Psoas muscle (tissue), 8 donors: ENCODE measurements at places on chromosomes 12 and 14.

DNA sequence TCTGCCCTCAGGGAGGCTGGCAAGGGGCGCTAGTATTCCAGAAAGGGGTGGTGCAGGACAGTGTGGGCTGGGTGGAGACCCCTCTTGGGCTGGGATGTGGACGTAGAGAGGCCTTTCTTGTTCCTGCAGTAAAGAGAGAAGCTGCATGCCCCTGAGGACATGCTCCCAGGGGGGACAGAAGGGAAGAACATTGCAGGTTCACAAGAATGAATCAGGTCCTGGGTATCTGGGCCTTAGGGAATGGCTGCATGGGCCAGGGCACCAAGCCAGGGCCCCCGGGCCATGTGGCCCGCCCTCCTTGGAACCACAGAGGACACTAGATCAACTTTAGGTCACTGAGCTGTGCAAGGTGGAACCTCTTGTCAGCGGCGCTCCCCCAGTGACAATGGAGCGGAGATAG, 51.8 kb downstream of the ZNF664 start:
- H3K4me3 ChIP-seq, result no peak overlapping the region
- H3K4me1 ChIP-seq, result peaks cover 28% of the 10 kb centered on the region
- H3K27me3 ChIP-seq, result no peaks in the 10 kb centered on the region
- H3K27ac ChIP-seq, result no peak overlapping the region

- no peaks in the 10 kb centered on the region for H3K4me1 ChIP-seq
- H3K27ac ChIP-seq, result no peak overlapping the region
- no peaks in the 10 kb centered on the region for H3K27me3 ChIP-seq
- H3K4me3 ChIP-seq, result no peak overlapping the region
- H3K36me3 ChIP-seq, result no peaks in the 10 kb centered on the region
- DNase-seq, result no peak
These were observed 118.0 kb downstream of the TRHDE start for GRCh38 chr12:72390146-72390545.

GRCh38 chr14:61186341-61187195, 94.6 kb downstream of the TMEM30B start:
- H3K36me3 ChIP-seq, result no peaks in the 10 kb centered on the region
- H3K27ac ChIP-seq, result peak overlapping the region; percentile 94
- H3K4me3 ChIP-seq, result peak overlapping the region; percentile 68
- DNase-seq, result no peak
- H3K27me3 ChIP-seq, result no peaks in the 10 kb centered on the region
- H3K4me1 ChIP-seq, result peaks cover 36% of the 10 kb centered on the region

DNA sequence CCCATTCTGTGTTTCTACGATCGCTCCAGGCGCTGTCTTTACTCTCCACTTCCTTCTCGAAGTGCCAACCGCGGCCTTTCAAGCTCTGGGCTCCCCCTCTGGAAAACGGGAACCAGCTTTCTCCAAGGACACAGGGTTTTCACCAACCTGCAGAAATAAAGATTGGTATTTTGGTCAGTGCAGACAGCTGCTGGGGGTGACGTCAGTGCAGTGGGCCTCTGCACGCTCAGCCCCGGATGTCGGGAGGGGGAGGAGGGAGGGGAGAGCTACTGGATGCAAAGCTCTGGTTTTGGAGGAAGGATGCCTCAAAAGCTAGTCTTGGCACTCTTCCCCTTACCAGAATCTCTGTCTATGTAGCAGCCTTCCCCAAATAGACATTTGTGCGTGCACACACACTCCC, 19.9 kb downstream of the HRK start:
- no peak overlapping the region for H3K4me3 ChIP-seq
- peak; percentile 40 for DNase-seq
- no peak overlapping the region for H3K27ac ChIP-seq
- no peaks in the 10 kb centered on the region for H3K4me1 ChIP-seq
- H3K36me3 ChIP-seq, result no peaks in the 10 kb centered on the region
